ENCODE measurements at places on chromosomes 6 and 20.

DNA sequence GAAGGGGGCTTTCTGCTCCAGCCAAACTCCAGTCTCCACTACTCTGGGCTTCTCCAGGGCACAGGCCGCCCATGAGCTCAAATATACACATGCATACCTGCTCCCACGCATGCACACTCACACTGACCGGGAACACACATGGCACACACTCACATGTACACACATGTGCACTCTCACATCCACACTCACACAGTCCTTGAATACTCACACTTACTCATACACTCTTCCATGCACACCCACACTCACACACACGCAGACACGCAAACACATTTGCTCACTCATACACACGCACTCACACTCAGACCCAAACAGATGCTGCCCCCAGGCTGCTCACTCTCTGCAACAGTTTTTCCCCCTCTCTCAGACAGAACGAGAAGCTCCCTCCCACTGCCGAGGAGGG lies 7.0 kb downstream of the GDAP1L1 start:
- DNase-seq = no peak

- no peak for DNase-seq
Measured at GRCh38 chr20:10622657-10623418, 51.0 kb downstream of the JAG1 start.

GRCh38 chr20:57332105-57333089 lies 2.8 kb downstream of the SPO11 start:
- no peak for DNase-seq

GRCh38 chr20:24842274-24842917 lies 106.7 kb upstream of the CST7 start:
- no peak for DNase-seq

Data from CD4-positive, CD25-positive, alpha-beta regulatory T cell (primary cell).